Activated CD8-positive, alpha-beta memory T cell treated with anti-CD3 and anti-CD28 coated beads, Interleukin-2, amount 10 ng/mL, durations not matched to agents 7 days and 5 days (primary cell): ENCODE measurements at places on chromosomes 5 and 9. TPM values are rescaled to one million over a fixed set of nuclear protein-coding genes. Genes with fewer than 3 reads are reported as not detected.
A peak's percentile ranks its signal among the peaks of the same experiment; 100 is the strongest.

PHF24 gene
- total RNA-seq: not detected

SPACA9 gene
- 2.6 TPM for total RNA-seq

DNA sequence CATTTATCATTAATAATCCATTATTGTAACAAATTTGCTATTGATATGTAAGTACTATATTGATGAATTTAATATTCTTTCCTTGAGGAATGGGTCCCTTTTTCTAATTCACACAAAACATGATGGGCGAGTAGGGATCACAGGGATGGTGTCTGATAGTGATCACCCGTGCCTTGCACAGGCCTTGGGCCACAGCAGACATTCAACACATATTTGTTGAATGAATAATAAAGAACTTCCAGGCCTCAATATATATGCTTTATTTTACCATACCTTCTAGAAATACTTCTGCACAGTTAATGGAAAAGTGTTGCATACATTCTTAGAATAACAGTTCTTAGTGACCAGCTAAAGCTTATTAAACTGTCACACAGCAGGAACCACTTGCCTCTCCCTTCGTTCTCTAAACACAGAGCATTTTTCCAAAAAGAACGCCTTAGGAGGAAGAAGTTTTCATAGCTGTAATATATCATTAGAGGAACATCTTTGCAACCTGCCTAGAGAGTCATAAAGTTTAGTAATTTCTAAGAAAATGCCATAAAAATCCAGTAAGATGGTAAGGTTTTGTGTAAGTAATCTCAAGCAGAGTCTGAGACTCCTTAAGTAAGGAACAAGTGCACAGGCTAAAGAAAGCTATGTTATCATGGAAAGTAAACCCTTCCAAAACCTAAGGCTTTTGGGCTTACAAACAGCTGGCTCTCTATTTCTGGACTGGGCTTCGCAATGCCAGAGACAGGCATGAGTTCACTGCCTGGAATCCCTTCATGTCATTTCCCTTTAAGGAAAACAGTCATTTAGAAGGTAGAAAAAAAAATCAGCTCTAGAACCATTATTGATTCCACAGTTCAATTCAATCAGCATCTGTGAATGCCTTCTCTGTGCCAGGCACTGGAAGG, 17.7 kb downstream of the TTLL11 start:
- H3K4me1 ChIP-seq: no peaks in the 10 kb centered on the region
- no peak overlapping the region for H3K27ac ChIP-seq
- no peak for DNase-seq
- peaks cover 8% of the 10 kb centered on the region for H3K36me3 ChIP-seq
- H3K27me3 ChIP-seq: no peaks in the 10 kb centered on the region

GRCh38 chr9:87898151-87898550, 15.5 kb downstream of the SPATA31E1 start:
- H3K27ac ChIP-seq: no peak overlapping the region
- no peaks in the 10 kb centered on the region for H3K4me1 ChIP-seq
- H3K36me3 ChIP-seq: no peaks in the 10 kb centered on the region
- no peak for DNase-seq

DNA sequence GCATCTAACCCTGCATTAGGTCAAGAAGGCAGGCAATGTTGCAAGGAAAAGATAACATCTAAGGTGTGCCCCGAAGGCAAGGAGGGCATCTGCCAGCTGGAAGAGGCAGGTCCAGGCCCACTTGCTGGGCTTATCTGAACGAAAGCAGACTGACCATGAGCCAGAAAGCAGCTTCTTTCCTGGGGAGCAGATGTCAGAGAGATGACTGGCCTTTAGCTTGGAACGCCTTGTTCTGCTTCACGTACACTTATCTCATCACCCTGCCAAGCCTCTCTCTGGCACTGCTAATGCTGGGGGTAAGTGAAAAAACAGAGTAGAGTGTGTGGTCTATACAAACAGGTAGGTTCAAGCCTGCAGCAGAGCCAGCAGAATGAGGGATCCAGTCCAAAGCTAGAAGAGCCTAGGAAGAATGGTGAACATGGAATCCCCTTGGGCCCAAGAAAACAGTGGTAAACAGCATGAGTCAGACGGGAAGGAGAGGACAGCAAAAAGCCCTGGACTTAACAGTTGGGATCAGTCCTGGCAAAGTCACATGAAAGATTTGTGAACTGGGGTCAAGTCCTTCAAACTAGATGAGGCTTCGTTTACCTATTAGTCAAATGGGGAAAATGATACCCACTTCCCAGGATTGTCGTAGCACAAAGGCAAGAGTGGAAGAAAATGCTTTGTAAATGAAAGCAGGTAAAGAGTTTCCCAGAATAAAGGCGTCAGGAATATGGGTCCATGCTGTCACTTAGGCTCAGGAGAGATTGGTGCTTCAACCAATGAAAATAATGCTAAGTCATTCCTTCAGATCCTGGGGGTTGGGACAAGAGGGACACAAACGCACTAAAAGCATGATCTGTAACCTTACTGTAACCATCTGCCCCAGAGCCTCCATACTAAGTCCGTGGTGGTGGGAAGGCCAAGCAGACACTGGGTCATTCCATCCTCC, 200.9 kb downstream of the SLIT3 start:
- H3K27me3 ChIP-seq: peaks cover 6% of the 10 kb centered on the region
- H3K4me3 ChIP-seq: no peak overlapping the region
- H3K27ac ChIP-seq: no peak overlapping the region
- H3K36me3 ChIP-seq: no peaks in the 10 kb centered on the region
- DNase-seq: no peak

GRCh38 chr5:97094579-97095317, 47.7 kb downstream of the LIX1 start:
- peak; percentile 76 for DNase-seq
- H3K4me1 ChIP-seq: peaks cover 25% of the 10 kb centered on the region
- peaks cover 32% of the 10 kb centered on the region for H3K27me3 ChIP-seq
- peak overlapping the region; percentile 2 for H3K4me3 ChIP-seq
- peak overlapping the region; percentile 85 for H3K27ac ChIP-seq

GRCh38 chr9:137374131-137374845, 48.7 kb downstream of the EXD3 start:
- no peak for DNase-seq
- H3K4me3 ChIP-seq: no peak overlapping the region
- no peak overlapping the region for H3K27ac ChIP-seq
- H3K27me3 ChIP-seq: no peaks in the 10 kb centered on the region
- no peaks in the 10 kb centered on the region for H3K36me3 ChIP-seq
